ENCODE measurements at places on chromosomes 16 and 17.
A peak's percentile ranks its signal among the peaks of the same experiment; 100 is the strongest.

DNA sequence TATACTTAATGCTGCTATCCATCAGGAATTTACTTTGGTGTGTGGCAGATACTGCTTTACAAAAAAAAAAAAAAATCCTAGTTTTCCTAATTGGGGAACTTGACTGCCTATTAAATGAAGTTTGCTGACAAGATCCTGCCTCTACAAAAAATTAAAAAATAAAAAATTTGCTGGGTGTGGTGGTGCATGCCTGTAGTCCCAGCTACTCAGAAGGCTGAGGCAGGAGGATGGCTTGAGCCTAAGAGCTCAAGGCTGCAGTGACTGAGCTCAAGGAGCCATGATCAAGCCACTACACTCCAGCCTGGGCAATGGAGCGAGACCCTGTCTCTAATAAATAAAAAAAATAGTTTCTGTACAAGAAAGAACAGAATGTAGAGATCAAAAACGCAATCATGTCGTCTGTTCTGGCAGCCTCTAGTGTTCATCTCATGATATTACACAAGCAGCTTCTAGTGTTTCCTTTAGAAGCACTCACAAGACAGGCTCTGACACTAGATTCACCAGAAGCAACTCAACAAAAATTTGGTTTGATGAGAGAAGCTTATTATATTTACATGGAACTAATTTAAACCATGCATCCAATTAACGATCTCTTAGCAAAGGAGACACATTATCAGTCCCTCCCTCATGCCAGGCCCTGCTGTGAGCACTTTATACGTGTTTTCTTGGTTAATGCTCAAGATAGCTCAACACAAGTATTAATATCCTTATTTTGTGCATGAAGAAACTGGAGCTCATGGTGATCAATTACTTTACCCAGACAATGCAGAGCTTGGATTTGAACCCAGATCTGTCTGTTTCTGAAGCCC is 6.8 kb upstream of the KRTAP17-1 start:
- DNase-seq, result peak; percentile 22

DNA sequence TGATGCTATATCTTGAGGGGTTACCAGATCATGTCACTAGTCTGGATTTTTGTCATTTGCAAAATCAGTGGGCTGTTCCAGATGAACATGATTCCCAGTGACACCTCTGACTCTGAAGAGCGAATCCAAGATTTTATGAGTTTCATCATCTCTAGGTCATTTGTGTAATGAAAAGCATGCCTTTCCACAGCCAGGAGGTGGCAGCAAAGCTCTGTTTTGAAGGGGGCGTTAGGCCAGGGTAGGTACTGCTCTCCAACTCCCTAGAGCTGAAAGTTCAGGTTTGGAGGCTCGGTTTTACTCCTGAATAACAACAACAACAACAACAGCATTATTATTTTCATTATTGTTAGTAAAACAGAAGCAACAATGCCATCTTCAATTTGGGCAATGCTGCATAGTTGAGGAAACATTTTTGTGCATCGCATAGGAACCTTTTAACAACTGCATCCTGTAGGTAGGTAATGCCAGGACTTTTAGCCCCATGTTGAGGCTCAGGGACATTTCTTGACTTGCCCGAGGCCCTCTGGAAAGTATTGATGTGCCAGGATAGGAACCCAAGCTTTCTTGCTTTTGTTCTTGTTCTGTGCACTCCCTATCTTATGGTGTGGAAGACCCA is 77.0 kb downstream of the MYH13 start:
- no peak for DNase-seq

GRCh38 chr16:85387171-85387507 is 226.0 kb upstream of the GSE1 start:
- DNase-seq, result no peak

DNA sequence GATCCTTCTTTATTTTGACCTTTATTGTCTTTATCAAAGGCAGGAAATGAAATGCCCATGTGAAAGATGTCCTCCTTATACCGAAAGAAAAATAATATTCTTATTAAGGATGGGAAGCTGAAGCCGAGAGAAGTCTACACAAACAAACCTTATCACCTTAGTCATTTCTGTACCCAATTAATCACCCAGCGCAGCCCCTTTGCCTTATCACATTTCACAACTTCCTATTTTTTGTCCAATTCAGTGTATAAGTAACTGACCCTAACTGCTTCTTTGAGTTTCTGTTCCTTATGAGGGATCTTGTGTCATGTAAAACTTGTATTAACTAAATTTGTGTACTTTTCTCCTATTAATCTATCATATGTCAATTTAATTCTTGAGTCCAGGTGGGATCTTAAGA is 16.4 kb upstream of the CCL23 start:
- no peak for DNase-seq

- DNase-seq, result peak; percentile 48
These were observed at the start of gene RDM1 for GRCh38 chr17:35930211-35931065. Gene RDM1, minus strand, starts transcription at chr17:35930773. Its CDS starts 46 bp downstream, at chr17:35930727.

GRCh38 chr16:30974348-30974747 is 10.7 kb upstream of the HSD3B7 start:
- no peak for DNase-seq

GRCh38 chr17:77819497-77819896 is 139.0 kb upstream of the TNRC6C start:
- DNase-seq, result no peak

DNA sequence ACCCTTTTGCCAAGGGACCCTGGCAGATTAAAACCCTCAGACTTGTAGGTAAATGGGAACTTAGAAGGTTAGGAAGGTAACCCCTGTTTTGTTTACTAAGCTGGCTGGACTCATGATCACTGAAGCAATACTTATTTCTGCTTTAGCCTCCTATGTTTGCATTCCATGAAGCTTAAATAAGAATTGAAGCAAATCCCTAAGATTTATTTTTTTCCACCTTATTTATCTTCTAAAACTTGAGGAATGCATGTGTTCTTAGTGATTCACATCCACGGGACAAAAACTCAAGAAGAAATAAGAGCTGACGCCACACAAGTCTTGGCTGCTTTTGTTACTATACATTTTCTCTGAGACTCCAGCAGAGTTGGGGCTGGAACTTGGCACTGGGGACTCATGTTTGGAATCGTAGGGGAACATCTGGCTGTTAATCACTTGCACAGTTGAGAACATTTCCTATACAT is 35.5 kb downstream of the CLUAP1 start:
- DNase-seq, result no peak

Data from DMS 273 treated with DMSO at 0.1 percent for 48 hours (cell line).